B cell (primary cell): ENCODE measurements at places on chromosomes 2 and 18. TPM values are rescaled to one million over a fixed set of nuclear protein-coding genes. Genes with fewer than 3 reads are reported as not detected.

DNA sequence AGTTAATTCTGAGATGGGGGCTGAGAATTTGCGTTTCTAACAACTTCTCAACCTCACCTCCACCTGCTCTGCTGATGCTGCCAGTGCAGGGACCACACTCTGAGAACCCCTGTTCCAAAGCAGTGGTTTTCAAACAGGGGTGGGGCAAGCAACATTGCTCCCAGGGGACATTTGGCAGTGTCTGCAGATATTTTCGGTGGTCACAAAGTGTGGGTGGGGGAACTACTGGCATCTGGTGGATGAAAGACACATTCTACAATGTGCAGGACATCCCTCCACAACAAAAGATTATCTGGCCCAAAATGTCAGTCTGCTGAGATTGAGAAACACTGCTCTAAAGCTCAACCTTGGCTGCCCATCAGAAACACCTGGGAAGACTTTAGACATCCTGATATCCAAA, 188.7 kb upstream of the SATB2 start:
- peaks cover 6% of the 10 kb centered on the region for H3K27me3 ChIP-seq
- no peak overlapping the region for H3K27ac ChIP-seq
- no peaks in the 10 kb centered on the region for H3K4me1 ChIP-seq
- no peak for DNase-seq

The OTOF gene
- not detected in 2 replicates for total RNA-seq

GRCh38 chr2:112821142-112821541, 15.4 kb downstream of the IL1B start:
- no peak for DNase-seq
- H3K36me3 ChIP-seq: no peaks in the 10 kb centered on the region
- H3K27me3 ChIP-seq: no peaks in the 10 kb centered on the region
- H3K4me3 ChIP-seq: no peak overlapping the region
- no peak overlapping the region for H3K27ac ChIP-seq

GRCh38 chr2:152606081-152606480, 111.2 kb downstream of the PRPF40A start:
- no peak overlapping the region for H3K4me3 ChIP-seq
- DNase-seq: no peak
- no peak overlapping the region for H3K27ac ChIP-seq

The TSN gene
- total RNA-seq: 43.4 and 46.0 TPM in 2 replicates

DNA sequence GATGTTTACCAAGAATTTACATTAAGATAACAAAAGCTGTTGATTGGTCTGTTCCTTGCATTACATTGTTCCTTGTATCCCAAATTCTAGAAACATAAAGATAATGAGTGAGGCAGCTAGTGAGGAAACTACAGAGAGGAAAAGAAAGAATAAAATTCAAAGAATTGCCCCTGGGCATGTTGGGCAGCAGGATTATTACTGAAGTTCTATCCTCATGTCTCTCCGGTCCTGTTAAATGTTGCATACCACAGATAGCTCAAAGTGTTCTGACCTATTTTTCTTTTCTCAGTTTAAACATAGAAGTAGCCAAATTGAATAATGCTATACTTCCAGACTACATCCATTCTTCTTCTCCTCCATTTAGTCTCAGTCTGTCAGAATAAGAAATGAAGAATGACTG, 58.2 kb upstream of the DYNC1I2 start:
- peaks cover 5% of the 10 kb centered on the region for H3K27me3 ChIP-seq
- no peak for DNase-seq
- no peaks in the 10 kb centered on the region for H3K4me1 ChIP-seq
- no peak overlapping the region for H3K4me3 ChIP-seq
- no peak overlapping the region for H3K27ac ChIP-seq
- no peaks in the 10 kb centered on the region for H3K36me3 ChIP-seq

- no peak overlapping the region for H3K4me3 ChIP-seq
- H3K27ac ChIP-seq: no peak overlapping the region
- H3K27me3 ChIP-seq: no peaks in the 10 kb centered on the region
Observed at GRCh38 chr18:36402765-36403396, 105.4 kb downstream of the FHOD3 start.

The PUS10 gene
- 7.1 and 8.6 TPM in 2 replicates for total RNA-seq

- H3K4me3 ChIP-seq: no peak overlapping the region
- no peaks in the 10 kb centered on the region for H3K4me1 ChIP-seq
- no peak for DNase-seq
- peaks cover 44% of the 10 kb centered on the region for H3K36me3 ChIP-seq
Observed at GRCh38 chr2:240595381-240596079, 9.0 kb downstream of the CAPN10 start.

The RNU2-63P gene
- total RNA-seq: 8.9 and 9.3 TPM in 2 replicates

- DNase-seq: no peak
- H3K27ac ChIP-seq: no peak overlapping the region
- H3K4me1 ChIP-seq: no peaks in the 10 kb centered on the region
Observed at GRCh38 chr2:46248171-46248570, 49.0 kb upstream of the EPAS1 start.

- no peak for DNase-seq
- no peak overlapping the region for H3K27ac ChIP-seq
- H3K4me3 ChIP-seq: no peak overlapping the region
Observed at GRCh38 chr2:121479882-121480522, 50.7 kb upstream of the RNU4ATAC start.

The IL36RN gene
- not detected in 2 replicates for total RNA-seq

The OR6B2 gene
- total RNA-seq: not detected in 2 replicates

DNA sequence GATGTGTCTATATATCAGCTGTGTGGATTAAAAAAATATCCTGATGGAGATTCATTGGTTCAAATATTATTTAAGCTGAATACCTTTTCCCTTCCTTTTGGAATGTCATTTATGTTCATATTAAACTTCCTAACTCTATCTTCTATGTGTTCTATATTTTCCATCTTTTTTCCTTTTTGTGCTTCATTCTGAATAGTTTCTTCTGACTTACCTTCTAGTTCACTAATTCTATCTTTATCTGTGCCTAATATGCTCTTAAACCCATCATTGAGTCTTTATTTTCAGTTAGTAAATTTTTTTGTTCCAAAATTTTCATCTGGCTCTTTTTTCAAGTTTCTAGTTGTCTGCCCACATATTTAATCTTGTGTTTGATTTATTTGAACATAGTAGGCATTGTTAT, 219.4 kb upstream of the STON1 start:
- H3K27me3 ChIP-seq: no peaks in the 10 kb centered on the region
- peaks cover 8% of the 10 kb centered on the region for H3K4me1 ChIP-seq
- no peak overlapping the region for H3K4me3 ChIP-seq
- H3K36me3 ChIP-seq: no peaks in the 10 kb centered on the region
- DNase-seq: no peak

DNA sequence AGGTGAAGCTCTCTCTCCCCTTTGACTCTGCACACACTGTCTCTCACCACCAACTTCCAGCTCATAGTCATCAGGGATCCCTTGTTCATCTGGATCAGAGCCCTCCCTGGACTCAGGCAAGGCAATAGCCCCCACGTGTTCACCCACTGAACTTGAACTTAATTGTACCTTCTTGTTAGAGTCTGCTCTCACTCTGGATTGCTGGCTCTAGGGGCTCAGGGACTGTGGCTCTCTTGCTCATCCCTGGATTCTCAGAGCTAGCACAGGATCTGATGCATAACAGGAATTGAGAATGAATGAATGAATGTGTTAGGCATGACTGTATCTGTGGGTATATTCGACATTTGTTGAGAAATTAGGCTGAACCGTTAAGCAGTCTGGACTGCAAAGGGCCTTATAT, 16.7 kb upstream of the ASAP2 start:
- H3K4me3 ChIP-seq: no peak overlapping the region
- no peaks in the 10 kb centered on the region for H3K27me3 ChIP-seq
- H3K27ac ChIP-seq: no peak overlapping the region
- no peaks in the 10 kb centered on the region for H3K4me1 ChIP-seq

The MALL gene
- total RNA-seq: not detected in 2 replicates

DNA sequence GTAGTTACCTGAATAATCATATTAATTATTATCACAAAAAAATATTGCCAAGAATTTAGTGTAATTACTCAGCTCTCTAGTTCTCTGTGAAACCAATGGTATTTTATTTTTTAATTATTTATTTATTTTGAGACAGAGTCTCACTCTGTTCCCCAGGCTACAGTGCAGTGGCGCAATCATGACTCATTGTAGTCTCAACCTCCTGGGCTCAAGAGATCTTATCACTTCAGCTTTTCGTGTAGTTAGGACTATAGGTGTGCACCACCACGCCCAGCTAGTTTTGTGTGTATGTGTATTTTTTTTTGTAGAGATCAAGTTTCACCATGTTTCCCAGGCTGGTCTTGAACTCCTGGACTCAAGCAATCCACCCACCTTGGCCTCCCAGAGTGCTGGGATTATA, 440.4 kb upstream of the CDH20 start:
- H3K4me3 ChIP-seq: no peak overlapping the region
- no peaks in the 10 kb centered on the region for H3K36me3 ChIP-seq
- no peaks in the 10 kb centered on the region for H3K27me3 ChIP-seq
- DNase-seq: no peak
- no peaks in the 10 kb centered on the region for H3K4me1 ChIP-seq

GRCh38 chr2:237359894-237360780, 53.8 kb downstream of the COL6A3 start:
- H3K27me3 ChIP-seq: no peaks in the 10 kb centered on the region
- H3K4me1 ChIP-seq: no peaks in the 10 kb centered on the region
- no peak overlapping the region for H3K27ac ChIP-seq
- no peak for DNase-seq
- H3K36me3 ChIP-seq: no peaks in the 10 kb centered on the region
- no peak overlapping the region for H3K4me3 ChIP-seq

The STAT4 gene
- 58.9 and 62.1 TPM in 2 replicates for total RNA-seq

DNA sequence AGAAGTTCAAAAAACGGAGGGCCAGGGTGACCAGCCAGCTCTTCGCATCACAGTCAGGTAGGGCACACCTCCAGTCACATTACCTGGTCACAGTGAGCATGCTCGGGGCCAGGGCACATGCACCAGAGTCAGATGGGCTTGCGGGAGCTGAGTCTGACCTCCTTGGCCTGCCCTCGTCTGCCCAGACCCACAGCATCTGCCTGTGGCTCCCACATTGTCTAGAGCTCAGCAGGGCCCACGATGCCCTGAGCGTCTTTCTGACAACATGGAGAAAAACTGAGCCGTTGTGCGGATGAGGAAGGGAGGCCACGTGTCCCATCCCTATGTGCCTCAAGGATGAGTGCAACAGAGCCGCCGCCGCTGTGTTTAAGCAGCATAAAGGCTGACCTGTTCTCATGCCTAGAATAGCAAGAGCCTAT, 37.6 kb downstream of the CRACDL start:
- H3K27ac ChIP-seq: no peak overlapping the region
- H3K4me3 ChIP-seq: no peak overlapping the region
- no peaks in the 10 kb centered on the region for H3K36me3 ChIP-seq
- no peaks in the 10 kb centered on the region for H3K4me1 ChIP-seq
- DNase-seq: no peak

DNA sequence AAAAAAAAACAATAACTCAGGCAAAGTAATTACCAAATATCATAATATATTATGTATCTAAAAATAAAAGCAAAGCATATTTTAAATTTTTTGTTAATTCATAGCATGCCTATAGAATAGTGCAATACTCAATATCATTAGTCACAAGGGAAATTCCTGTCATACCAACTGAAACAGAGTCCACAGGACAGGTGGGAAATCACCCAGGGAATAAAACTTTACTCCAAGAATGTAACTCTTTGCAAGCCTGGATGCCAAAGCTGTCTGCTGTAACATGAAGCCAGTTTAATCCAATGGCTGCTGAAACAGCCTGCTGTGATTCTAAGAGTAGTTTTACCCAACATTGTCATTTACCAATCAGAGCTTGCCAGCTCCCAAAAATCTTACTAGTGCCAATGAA, 40.0 kb upstream of the SULT1C3 start:
- H3K4me3 ChIP-seq: no peak overlapping the region
- H3K27ac ChIP-seq: no peak overlapping the region
- H3K4me1 ChIP-seq: no peaks in the 10 kb centered on the region
- H3K36me3 ChIP-seq: no peaks in the 10 kb centered on the region

The IL1F10 gene
- not detected in 2 replicates for total RNA-seq

DNA sequence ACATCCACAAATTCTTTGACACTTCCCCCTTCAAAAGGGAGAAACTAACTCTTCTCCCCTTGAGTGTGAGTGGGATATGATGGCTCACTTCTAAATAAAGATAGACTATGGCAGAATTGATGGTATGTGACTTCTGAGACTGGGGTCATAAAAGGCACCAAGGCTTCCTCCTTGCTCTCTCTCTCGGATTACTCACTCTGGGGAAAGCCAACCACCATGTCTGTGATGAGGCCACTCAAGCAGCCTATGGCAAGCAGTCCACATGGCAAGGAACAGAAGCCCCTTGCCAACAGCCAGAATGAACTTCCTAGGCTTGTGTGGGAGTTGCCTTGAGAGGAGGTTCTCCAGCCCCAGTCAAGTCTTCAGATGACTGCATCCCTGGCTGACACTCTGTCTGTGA, 43.6 kb downstream of the KIAA2012 start:
- H3K4me3 ChIP-seq: no peak overlapping the region
- H3K4me1 ChIP-seq: peaks cover 3% of the 10 kb centered on the region
- no peak overlapping the region for H3K27ac ChIP-seq
- H3K27me3 ChIP-seq: peaks cover 3% of the 10 kb centered on the region
- H3K36me3 ChIP-seq: no peaks in the 10 kb centered on the region

The CTIF gene
- 14.5 and 16.2 TPM in 2 replicates for total RNA-seq

- DNase-seq: no peak
- no peak overlapping the region for H3K27ac ChIP-seq
- no peaks in the 10 kb centered on the region for H3K27me3 ChIP-seq
- H3K4me3 ChIP-seq: no peak overlapping the region
Observed at GRCh38 chr2:133415210-133415876, 152.9 kb downstream of the NCKAP5 start.
